Activated CD4-positive, alpha-beta memory T cell treated with anti-CD3 and anti-CD28 coated beads for 36 hours (primary cell): ENCODE measurements at places on chromosomes 4 and X. TPM values are rescaled to one million over a fixed set of nuclear protein-coding genes. Genes with fewer than 3 reads are reported as not detected.

- no peaks in the 10 kb centered on the region for H3K27me3 ChIP-seq
- no peak for DNase-seq
- H3K4me1 ChIP-seq: no peaks in the 10 kb centered on the region
- H3K36me3 ChIP-seq: no peaks in the 10 kb centered on the region
- no peak overlapping the region for H3K27ac ChIP-seq
- H3K4me3 ChIP-seq: no peak overlapping the region
Observed at GRCh38 chr4:75325318-75325979, 188.8 kb downstream of the RCHY1 start.

DNA sequence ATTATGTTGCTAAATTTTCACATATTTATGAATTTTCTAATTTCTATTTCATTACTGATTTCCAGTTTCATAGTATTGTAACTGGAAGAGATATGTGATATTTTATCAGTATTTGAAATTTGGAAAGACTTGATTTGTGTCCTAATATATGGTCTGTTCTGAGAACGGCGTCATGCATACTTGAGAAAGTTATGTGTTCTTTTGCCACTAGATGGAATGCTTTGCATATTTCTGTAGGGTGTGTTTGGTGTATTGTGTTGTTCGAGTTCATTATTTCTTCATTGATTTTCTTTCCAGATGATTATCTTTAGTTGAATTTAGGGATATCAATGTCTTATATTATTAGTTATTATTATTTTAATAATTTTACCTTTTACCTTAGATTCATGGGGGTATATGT is 110.6 kb upstream of the ITM2A start:
- no peaks in the 10 kb centered on the region for H3K36me3 ChIP-seq
- no peak overlapping the region for H3K4me3 ChIP-seq
- DNase-seq: no peak
- no peak overlapping the region for H3K27ac ChIP-seq
- H3K4me1 ChIP-seq: no peaks in the 10 kb centered on the region

- H3K4me3 ChIP-seq: no peak overlapping the region
- H3K27me3 ChIP-seq: no peaks in the 10 kb centered on the region
- H3K36me3 ChIP-seq: no peaks in the 10 kb centered on the region
- DNase-seq: no peak
- peaks cover 2% of the 10 kb centered on the region for H3K4me1 ChIP-seq
Observed at GRCh38 chr4:183107891-183108459, 8.9 kb downstream of the WWC2 start.

DNA sequence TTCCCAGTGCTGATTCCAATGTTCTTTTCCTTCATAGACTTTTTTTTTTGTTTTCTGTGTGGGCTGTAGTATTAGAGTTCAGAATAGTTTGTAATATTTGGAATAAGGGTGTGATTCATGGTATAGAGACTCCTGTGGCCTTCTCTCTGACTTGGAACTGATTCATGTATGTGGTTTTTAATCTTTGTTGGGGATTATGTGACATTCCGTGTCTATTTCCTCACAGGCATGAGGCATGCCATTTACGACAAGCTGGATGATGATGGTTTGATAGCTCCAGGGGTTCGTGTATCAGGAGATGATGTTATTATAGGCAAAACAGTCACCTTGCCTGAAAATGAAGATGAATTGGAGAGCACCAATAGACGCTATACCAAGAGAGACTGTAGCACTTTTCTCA is 44.4 kb downstream of the POLR2B start:
- peaks cover 63% of the 10 kb centered on the region for H3K36me3 ChIP-seq
- H3K27ac ChIP-seq: no peak overlapping the region
- no peaks in the 10 kb centered on the region for H3K27me3 ChIP-seq
- no peak overlapping the region for H3K4me3 ChIP-seq

DNA sequence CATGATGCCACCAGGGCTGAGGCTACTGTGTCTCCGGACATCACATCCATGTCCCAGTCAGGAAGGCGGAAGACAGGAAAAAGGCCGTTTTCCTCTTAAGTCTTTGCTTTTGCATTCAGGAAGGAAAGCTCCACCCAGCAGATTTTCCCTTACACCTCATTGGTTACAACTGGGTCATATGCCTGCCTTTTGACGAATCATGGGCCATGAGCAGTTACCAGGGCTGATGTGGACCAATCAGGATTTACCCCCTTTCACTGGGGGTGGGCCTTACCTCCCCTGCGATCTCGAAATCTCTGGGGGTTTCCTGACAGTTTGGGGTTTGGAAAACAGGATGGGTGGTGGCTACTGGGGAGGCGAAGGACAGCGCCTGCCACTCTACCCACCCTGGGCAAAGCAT is 52.5 kb upstream of the GRPEL1 start:
- H3K27me3 ChIP-seq: peaks cover 17% of the 10 kb centered on the region
- no peak overlapping the region for H3K4me3 ChIP-seq
- H3K27ac ChIP-seq: no peak overlapping the region
- DNase-seq: no peak
- no peaks in the 10 kb centered on the region for H3K36me3 ChIP-seq

GRCh38 chr4:169250796-169251195 is 20.0 kb downstream of the SH3RF1 start:
- no peak overlapping the region for H3K27ac ChIP-seq
- no peaks in the 10 kb centered on the region for H3K4me1 ChIP-seq
- no peak for DNase-seq
- peaks cover 12% of the 10 kb centered on the region for H3K27me3 ChIP-seq

- H3K27ac ChIP-seq: no peak overlapping the region
- no peak overlapping the region for H3K4me3 ChIP-seq
- DNase-seq: no peak
- H3K4me1 ChIP-seq: peaks cover 20% of the 10 kb centered on the region
- no peaks in the 10 kb centered on the region for H3K36me3 ChIP-seq
Observed at GRCh38 chrX:40579141-40579540, 1.6 kb upstream of the ATP6AP2 start.

DNA sequence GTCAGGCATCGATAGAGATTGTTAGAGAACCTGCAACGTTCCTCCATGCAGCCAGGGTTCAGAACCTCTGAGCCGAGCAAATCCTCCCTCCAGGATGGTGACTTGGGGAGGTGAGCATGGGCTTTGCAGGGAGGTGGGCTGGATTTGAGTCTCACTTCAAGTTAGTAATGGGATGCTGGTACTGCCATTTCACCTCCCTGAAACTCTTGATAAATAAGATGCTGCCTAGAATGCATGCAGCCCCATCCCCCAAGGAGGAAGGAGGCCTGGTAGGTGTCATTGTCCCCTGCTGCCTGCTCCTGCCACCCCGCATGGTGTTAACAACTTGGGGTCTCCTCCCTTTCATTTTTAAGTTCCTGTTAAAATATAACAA is 35.7 kb upstream of the SLC2A9 start:
- H3K4me3 ChIP-seq: no peak overlapping the region
- no peaks in the 10 kb centered on the region for H3K27me3 ChIP-seq
- peaks cover 17% of the 10 kb centered on the region for H3K36me3 ChIP-seq
- no peak for DNase-seq

- peaks cover 8% of the 10 kb centered on the region for H3K27me3 ChIP-seq
- no peak overlapping the region for H3K4me3 ChIP-seq
- no peaks in the 10 kb centered on the region for H3K36me3 ChIP-seq
- no peaks in the 10 kb centered on the region for H3K4me1 ChIP-seq
Observed at GRCh38 chrX:145826466-145826865, 8.8 kb downstream of the SLITRK2 start.

- H3K27ac ChIP-seq: no peak overlapping the region
- DNase-seq: no peak
- H3K4me1 ChIP-seq: no peaks in the 10 kb centered on the region
- H3K36me3 ChIP-seq: no peaks in the 10 kb centered on the region
- no peak overlapping the region for H3K4me3 ChIP-seq
Observed at GRCh38 chr4:144748814-144749555, 103.0 kb downstream of the HHIP start.

DNA sequence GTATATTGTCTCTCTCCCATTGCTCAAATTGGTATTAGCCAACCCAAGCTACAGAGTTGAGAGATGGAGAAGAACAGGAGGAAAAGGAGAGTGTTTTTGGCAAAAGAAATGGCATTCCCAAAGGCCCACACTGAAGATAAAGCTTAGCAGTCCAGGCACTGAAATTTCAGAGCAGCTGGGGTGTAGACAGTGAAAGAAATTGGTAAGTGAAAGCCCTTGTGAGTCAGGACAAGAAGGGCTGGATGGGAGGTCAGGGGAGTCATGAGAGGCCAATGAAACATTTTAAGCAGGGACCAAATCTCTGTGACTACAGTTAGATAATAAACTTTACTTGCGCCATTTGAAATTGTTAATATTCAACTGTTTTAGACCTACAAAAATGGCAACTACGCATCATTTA is 177.7 kb downstream of the ADAMTS3 start:
- no peak overlapping the region for H3K27ac ChIP-seq
- no peak for DNase-seq
- no peaks in the 10 kb centered on the region for H3K27me3 ChIP-seq
- no peaks in the 10 kb centered on the region for H3K4me1 ChIP-seq

- H3K36me3 ChIP-seq: peaks cover 6% of the 10 kb centered on the region
- peaks cover 77% of the 10 kb centered on the region for H3K27me3 ChIP-seq
- no peak for DNase-seq
- peaks cover 24% of the 10 kb centered on the region for H3K4me1 ChIP-seq
- no peak overlapping the region for H3K4me3 ChIP-seq
- no peak overlapping the region for H3K27ac ChIP-seq
Observed at GRCh38 chr4:173507471-173508385, 22.3 kb downstream of the HAND2 start.

- H3K27me3 ChIP-seq: no peaks in the 10 kb centered on the region
- peaks cover 26% of the 10 kb centered on the region for H3K36me3 ChIP-seq
- DNase-seq: no peak
- no peak overlapping the region for H3K4me3 ChIP-seq
- H3K27ac ChIP-seq: no peak overlapping the region
Observed at GRCh38 chr4:7017446-7018048, 25.6 kb upstream of the TADA2B start.

DNA sequence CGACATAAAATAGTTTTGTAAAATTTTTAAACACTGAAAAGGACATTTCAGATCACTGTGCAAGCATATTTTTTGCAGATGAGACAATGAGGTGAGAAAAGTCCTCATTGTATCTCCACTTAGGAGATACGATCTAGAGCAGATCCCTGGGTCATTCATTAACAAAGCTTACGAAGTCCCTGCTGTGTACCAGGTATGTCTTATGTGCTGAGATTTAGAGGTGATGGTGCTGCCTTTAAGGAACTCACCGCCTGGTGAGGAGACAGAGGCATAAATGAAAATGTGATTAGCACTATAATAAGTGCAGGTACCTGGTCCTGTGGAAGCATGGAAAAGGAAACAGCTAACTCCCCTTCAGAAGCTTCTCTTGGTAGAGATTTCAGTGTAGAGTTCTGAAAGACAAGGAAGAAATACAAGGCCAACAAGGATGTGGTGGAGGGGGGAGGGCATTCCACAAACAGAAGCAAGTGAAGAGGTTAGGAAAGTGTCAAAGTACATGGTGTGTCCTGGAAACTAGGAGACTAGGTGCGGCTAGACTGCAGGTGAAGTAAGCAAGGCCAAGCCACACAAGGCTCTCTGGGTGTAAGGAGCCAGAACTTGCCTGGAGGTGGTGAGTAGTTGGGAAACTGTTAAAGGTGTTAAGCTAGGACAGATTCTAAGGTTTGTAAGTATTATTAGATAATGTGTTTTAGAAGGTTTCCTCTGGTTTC is 1.5 kb upstream of the NDNF start:
- peaks cover 22% of the 10 kb centered on the region for H3K4me1 ChIP-seq
- no peaks in the 10 kb centered on the region for H3K36me3 ChIP-seq

DNA sequence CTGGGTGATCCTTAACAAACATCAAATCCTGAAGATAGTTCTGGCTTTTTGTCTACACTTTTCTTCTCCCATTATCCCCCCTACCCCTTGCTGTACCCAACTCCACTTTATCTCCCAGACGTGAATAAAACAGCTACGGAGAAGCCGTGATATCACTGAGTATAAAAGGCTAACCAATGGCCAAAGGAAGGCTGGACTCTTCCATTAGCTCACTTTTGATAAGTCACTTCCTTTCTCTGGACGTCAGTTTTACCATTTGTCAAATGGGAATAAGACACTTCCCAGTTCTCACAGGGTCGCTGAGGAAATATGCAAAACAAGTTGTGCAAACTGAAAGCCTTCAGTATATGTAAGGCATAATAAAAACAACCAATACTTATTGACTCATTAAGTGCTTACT is 38.6 kb upstream of the EDA2R start:
- DNase-seq: no peak
- no peaks in the 10 kb centered on the region for H3K36me3 ChIP-seq
- peaks cover 2% of the 10 kb centered on the region for H3K4me1 ChIP-seq
- H3K4me3 ChIP-seq: no peak overlapping the region

- peaks cover 22% of the 10 kb centered on the region for H3K36me3 ChIP-seq
- H3K4me3 ChIP-seq: no peak overlapping the region
- DNase-seq: no peak
- no peak overlapping the region for H3K27ac ChIP-seq
- H3K27me3 ChIP-seq: no peaks in the 10 kb centered on the region
- no peaks in the 10 kb centered on the region for H3K4me1 ChIP-seq
Observed at GRCh38 chr4:17932041-17932440, 89.5 kb downstream of the LCORL start.

- H3K27me3 ChIP-seq: no peaks in the 10 kb centered on the region
- no peak overlapping the region for H3K27ac ChIP-seq
- H3K4me1 ChIP-seq: no peaks in the 10 kb centered on the region
- no peak overlapping the region for H3K4me3 ChIP-seq
Observed at GRCh38 chr4:76830964-76831703, 66.8 kb downstream of the SOWAHB start.

DNA sequence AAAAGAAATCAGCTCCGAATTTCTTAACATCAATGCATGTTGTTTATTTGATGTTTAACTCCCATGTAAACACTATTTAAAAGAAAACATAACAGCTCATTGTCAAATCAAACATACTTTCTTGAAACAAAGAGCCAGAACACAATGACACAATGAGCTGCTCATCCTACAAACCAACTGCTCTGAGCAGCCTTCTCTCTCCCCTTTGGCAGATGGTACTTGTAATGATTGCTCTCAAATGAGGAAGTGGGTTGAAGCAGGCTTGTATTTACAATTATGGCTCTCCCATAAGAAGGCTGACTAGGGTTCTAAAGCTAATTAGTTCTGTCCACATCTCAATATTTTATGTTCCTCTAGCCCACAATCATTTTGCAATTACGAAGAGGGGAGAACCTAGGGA is 637.8 kb upstream of the ADGRL3 start:
- no peak overlapping the region for H3K4me3 ChIP-seq
- H3K27me3 ChIP-seq: no peaks in the 10 kb centered on the region

DNA sequence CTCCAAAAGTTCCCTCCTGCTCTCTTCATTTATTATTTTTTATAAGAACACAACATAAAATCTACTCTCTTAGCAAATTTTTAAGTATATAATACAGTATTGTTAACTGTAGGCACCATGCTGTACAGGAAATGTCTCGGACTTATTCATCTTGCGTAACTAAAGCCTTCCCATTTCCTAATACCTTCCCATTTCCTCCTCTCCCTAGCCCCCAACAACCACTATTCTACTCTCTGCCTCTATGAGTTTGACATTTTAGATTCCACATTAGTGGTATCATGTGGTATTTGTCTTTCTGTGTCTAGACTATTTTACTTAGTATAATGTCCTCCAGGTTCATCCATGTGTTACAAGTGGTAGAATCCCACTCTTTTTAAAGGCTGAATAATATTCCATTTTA is 15.8 kb upstream of the SYTL4 start:
- no peak overlapping the region for H3K27ac ChIP-seq
- no peaks in the 10 kb centered on the region for H3K27me3 ChIP-seq
- no peak overlapping the region for H3K4me3 ChIP-seq
- DNase-seq: no peak

GABRG1 gene
- not detected for total RNA-seq

POU3F4 gene
- total RNA-seq: not detected

ARMCX6 gene
- 45.2 TPM for total RNA-seq

ADH1B gene
- total RNA-seq: not detected

MAGEA1 gene
- not detected for total RNA-seq

MOSPD2 gene
- total RNA-seq: 12.6 TPM

BEND4 gene
- 0.21 TPM for total RNA-seq

CRLF2 gene
- total RNA-seq: 1.3 TPM

TLR8 gene
- not detected for total RNA-seq

CLDN34 gene
- not detected for total RNA-seq

XKRX gene
- 0.45 TPM for total RNA-seq

RHOH gene
- 97.5 TPM for total RNA-seq

HSFX2 gene
- total RNA-seq: 0.29 TPM
